ENCODE measurements at places on chromosomes 1 and 21.

GRCh38 chr1:62732331-62732730, 44.1 kb upstream of the DOCK7 start:
- DNase-seq: no peak

DNA sequence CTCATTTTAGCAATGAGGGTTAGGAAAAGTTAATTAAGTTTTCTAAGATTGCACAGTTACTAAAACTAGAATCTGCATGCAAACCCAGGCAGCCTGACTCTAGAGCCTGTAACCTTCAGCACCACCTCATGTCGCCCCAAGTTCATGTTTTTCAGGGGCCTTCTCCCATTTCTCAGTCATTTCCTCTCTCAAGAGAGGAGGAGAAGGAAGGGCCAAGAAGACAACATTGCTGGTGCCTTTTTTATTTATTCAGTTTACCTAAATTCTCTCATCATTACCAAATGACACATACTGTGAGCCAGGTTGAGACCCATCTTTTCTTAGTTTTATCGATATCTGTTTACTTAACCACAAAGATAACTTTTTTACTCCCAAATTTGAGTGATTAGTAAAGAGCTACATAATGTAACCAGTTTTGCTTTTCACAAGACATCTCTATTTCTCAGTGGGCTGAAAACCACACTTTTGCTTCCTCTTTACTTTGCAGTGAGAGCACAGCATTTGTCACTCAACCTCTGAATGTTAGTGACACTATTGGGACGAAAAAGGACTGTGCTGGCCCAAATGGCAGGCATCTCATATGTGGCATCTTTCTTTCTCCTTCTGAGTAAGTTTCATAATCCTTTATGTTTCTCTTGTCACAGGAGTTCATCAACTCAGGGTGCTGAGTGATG, at the start of gene CD101:
Gene CD101 (plus strand): TSS at position 507 of the 674 bp plus-strand sequence. CDS start 58 bp downstream, at position 565.
- no peak for DNase-seq

- no peak for DNase-seq
Observed at GRCh38 chr1:114702737-114703136, 7.4 kb upstream of the AMPD1 start.

DNA sequence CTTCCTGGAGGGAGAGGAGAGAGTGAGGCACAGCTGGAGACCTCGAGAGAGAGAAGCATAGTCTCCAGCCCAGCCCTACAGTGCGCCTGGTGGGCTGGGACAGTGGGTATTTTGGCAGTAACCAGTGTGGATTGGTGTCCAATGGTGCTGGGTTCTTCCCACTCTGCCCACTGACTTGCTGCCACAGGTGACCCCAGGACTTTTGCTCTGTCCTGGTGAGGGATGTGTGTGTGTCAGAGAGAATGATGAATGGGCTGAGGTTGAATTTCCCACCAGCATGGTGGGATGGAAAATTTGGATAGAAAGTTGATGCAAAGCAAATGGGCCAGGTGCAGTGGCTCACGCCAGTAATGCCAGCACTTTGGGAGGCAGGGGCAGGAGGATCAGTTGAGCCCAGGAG, 26.3 kb downstream of the SERINC2 start:
- no peak for DNase-seq

Data from neural crest cell (in vitro differentiated cells).